ENCODE measurements at places on chromosomes 7 and 10. TPM values are rescaled to one million over a fixed set of nuclear protein-coding genes. Genes with fewer than 3 reads are reported as not detected.

GRCh38 chr10:36608866-36609265 is 516.5 kb upstream of the ANKRD30A start:
- no peak for DNase-seq
- H3K27me3 ChIP-seq = no peaks in the 10 kb centered on the region
- no peaks in the 10 kb centered on the region for H3K36me3 ChIP-seq
- no peak overlapping the region for H3K27ac ChIP-seq

Gene SP4
- 19.5 TPM for total RNA-seq

Gene DOCK1
- total RNA-seq = 55.5 TPM

Gene SUGCT
- total RNA-seq = 5.1 TPM
